Right renal cortex interstitium (tissue), 3 donors: ENCODE measurements at places on chromosomes 6 and 20.
A peak's percentile ranks its signal among the peaks of the same experiment; 100 is the strongest.

DNA sequence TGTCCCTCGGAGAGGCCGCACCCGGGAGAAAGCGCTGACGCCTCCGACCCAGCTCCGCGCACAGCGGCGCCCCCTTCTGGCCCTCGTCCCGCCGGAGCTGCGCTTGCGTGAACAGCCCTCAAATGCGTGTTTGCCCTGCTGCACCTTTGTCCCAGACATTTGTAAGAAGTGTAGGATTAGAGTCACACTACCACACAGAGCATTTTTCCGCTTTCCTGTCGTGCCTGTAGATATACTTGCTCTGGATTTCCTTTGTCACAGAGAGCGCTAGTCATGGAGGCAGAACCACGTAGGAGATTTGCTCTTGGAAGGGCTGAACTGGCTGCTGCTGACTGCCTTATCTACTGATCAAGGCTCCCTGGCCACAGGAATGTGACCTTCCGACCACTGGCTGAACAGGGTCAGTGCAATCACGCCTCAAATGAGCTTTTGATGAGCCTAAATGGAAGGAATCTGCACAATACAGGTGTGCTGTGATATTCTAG is 62.3 kb downstream of the PAX1 start:
- DNase-seq, result peak; percentile 15

GRCh38 chr20:12970372-12970821 is 38.4 kb upstream of the SPTLC3 start:
- DNase-seq, result no peak

DNA sequence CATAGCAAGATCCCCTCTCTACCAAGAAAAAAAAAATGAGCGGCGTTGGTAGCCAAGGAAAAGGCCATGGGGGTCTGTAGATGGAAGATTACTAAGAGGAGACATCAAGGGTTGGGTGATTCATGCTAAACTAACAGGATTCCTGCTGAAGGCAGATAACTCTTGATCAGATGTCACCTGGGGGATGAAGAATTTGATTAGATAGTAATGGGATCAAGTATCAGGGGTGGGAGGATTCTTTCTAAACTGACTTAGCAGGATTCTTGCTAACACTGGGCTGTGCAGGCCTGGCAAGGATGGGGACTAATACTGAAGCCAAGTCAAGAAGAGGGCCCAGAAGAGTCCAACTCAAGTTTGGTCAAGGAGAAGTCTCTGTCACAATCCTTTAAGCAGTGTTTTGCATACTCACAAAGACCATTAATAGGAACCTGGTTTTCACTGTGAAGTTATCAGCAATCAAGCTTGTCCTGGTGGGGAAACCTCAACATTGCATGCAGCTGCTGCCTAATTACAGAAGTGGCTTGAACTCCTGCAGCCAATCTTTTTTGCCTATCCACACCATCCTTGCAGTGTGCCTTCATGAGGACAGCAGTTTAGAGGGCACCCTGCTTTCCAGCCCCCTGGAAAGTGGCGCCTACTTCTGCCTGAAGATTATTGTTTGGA is 61.3 kb downstream of the ANKRD6 start:
- no peak for DNase-seq

DNA sequence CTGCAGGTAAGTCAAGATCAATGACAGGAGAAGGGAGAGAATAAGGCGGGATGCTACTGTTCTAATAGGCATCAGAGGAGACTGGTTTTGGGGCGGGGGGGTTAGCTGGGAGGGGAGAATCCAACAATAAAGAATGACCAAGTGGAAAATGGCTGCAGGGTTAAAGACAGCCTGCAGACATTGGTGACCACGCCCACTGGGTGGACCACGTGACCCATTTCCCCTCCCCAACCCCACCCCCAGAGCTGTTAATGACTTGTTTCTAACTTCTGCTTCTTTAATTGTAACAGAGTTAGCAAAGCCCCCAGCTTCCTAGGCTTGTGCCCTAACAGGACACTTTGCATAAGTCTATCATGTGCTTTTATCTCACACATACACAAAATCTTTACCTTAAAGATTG is 344.5 kb downstream of the KIF16B start:
- no peak for DNase-seq
